ENCODE measurements at places on chromosomes 12 and 14.

GRCh38 chr12:69338120-69338859, 9.9 kb upstream of the LYZ start:
- DNase-seq = peak; percentile 8

DNA sequence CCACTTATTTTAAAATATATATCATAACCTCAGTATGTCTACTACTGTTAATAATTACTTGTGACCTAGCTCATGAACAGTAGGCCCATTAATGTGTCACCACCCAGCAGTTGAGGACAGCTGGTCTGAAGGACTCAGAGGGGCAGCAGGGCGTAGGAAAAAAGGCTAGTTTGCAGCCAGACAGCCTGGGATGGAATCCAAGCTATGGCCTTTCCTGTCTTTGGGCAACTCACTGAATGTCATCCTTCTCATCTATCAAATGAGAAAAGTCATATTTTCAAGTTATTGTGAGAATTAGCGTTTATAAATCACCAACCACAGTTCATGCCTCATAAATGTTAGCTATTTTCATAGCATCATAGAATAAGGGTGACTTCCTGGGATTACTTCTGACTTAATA, 12.3 kb downstream of the DENND5B start:
- no peak for DNase-seq

- DNase-seq = no peak
Measured at GRCh38 chr12:124418791-124419190, 123.9 kb downstream of the RFLNA start.

- DNase-seq = no peak
Measured at GRCh38 chr14:102630405-102630804, 38.0 kb downstream of the RCOR1 start.

- DNase-seq = no peak
Measured at GRCh38 chr12:6833189-6833890, 5.1 kb downstream of the P3H3 start.

- peak; percentile 14 for DNase-seq
Measured at GRCh38 chr12:46360908-46361666, 11.5 kb downstream of the SLC38A2 start.

- no peak for DNase-seq
Measured at GRCh38 chr14:64464651-64465050, 648 bp upstream of the AKAP5 start.

DNA sequence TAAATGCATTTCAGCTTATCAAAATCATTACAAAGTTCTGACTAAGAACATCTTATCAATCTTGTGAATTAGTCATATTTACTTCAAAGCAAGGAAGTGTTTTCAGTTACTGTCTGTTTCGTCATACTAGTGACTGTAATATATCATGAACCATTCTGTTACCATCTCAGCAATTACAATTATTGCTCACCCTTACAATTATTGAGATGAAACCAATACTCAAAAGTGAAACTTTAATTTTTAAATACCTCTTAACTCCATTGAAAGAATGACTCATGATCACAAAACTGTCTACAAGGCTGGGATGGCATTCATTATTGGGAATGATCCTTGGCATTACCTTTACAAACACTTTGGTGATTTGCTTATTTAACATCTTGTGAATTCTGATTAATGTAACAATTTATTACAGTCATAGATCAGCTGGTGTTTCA, 90.3 kb downstream of the RPS6KA5 start:
- no peak for DNase-seq

DNA sequence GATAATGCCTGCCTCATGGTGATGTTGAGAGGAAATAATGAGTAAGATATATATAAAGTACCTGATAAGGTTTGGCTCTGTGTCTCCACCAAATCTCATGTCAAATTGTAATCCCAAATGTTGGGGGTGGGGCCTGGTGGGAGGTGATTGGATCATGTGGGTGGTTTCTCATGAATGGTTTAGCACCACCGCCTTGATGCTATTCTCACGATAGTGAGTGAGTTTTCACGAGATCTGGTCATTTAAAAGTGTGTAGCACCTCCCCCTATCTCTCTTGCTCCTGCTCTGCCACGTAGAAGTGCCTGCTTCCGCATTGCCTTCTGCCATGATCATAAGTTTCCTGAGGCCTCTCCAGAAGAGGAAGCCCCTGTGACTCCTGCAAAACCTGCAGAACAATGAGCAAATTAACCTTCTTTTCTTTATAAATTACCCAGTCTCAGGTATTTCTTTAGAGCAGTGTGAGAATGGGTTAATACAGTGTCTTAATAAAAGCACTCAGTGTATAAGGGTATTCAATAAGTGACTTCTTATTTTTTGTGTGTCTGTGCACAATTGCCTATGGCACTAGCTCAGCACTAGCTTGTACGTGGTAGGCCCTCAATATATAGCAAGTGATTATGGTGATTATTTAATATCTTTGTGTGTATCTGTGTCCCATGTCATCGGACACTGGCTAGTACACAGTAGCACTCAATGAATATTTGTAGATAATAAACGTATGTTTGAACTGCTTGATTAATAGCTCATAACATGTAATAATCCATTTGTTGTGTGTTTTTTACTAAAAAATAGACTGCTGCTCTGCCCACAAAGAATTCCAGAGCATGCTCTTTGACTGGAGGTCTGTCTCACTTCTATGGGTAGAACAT, 138.1 kb upstream of the LMNTD1 start:
- DNase-seq = no peak

DNA sequence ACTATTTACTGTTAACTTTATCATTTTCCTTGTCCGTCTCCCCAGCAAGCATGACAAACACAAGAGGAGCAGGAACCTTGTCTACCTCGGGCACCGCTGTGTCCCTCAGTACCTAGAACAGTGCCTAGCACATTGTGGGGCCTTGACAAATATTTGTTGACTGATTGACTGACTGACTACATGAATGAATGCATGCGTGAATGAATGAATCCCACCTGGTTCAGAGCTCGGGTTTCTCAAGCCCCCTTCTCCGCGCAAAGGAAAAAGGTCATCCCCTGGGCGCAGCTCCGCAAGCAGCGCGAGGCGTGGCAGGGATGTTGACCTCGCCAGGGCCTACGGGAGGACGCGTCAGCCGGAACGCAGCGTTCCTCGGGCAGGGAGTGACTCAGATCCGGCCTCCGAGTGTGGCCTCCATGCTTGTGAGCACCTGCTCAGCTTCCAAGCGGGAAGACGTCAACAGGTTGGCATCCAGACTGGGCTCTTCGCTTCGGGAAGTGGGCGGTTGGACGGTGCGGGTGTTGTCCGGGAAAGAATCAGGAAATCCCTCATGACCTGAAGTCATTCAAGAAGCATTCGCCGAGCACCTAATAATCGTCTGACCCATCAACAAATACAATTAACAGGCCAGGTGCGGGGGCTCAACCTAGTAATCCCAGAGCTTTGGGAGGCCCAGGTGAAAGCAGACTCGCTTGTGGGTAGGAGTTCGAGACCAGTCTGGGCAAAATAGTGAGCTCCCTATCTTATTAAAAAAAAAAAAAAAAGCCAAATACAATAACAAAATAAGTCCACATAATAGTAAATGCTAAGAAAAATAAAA, 13.9 kb upstream of the UBC start:
- DNase-seq = peak; percentile 22

- no peak for DNase-seq
Measured at GRCh38 chr12:40170593-40170992, 54.2 kb upstream of the LRRK2 start.

DNA sequence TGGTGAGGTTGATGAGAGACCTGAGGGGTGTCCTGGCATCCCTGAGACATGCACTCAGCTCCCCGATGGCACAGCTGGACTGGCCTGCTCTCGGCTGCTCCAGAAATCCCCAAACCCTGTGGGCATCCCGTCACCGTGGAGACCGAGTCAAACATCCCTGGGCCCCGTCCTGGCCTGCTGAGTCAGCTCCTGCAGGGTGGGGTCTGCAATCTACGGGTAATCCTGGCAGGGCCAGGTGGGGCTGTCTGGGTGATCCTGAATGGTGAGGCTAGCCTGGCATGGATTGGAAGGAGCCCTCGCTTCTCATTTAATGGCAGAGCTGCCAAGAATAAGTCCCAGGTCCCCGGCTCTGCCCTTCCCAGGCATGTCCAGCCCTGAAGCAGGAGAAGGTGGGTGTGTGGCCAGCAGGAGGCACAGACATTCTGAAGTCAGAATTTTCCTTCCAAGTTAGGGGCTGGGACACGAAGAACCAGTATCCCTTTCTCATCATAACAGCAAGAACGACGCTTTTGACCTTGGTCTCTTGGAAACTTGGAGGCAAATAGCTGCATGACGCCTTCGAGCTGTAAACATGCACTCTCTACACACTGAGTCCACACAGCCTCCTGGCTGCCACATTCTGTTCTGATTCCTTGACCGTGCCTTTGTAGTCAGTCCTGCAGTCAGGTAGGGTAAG, 17.7 kb upstream of the SERPINA4 start:
- no peak for DNase-seq

- peak; percentile 66 for DNase-seq
Measured at GRCh38 chr14:104967386-104968152, 10.6 kb downstream of the AHNAK2 start.

DNA sequence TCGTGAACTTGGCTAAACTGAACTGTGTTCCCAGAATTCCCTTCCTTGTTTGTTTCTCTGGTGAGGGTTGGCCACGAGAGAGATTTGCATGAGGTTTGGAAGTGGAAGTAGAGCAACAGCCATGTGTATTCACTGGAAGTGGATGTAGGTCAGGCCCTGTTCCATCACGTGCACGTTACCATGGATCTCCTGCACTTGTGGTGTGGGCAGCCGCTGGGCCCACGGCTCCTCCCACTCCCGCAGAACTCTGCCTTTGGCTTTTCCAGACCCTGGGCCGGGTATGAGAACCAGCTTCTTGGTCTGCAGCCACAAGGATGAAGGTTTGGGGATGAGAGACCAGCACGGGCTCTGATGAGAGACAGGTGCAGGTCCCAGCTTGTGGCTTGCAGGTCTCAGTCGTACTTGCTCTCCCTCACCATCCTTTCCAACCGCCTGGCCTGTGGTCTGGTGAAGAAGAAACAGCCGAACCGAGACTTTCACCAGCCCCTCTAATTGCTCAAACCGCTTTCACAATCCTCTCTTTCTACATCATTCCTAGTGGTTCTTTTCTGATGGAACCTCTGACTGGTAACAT, 94.9 kb downstream of the DUSP16 start:
- DNase-seq = no peak

GRCh38 chr14:82779301-82779700, 1245.6 kb upstream of the SEL1L start:
- no peak for DNase-seq

DNA sequence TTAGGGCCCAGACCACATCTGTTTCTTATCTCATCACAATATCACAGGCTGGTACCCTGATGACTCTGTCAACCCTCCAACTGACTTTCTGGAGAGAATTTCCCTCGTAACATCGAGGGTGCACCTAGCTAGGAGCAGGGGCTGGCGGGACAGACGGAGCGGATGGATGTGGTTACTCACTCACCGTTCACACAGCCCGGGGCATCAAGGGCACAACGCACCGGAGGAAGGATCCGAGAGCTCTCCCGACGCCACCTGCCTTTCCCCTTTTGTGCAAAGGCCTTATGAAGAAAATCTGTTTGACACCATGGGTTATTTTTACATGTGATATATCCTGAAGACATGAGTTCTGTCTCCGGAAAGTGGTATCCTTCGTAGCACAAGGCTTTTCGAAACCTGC, 31.4 kb downstream of the SLC15A4 start:
- DNase-seq = no peak

GRCh38 chr12:12405882-12406281, 49.0 kb downstream of the BORCS5 start:
- peak; percentile 16 for DNase-seq

DNA sequence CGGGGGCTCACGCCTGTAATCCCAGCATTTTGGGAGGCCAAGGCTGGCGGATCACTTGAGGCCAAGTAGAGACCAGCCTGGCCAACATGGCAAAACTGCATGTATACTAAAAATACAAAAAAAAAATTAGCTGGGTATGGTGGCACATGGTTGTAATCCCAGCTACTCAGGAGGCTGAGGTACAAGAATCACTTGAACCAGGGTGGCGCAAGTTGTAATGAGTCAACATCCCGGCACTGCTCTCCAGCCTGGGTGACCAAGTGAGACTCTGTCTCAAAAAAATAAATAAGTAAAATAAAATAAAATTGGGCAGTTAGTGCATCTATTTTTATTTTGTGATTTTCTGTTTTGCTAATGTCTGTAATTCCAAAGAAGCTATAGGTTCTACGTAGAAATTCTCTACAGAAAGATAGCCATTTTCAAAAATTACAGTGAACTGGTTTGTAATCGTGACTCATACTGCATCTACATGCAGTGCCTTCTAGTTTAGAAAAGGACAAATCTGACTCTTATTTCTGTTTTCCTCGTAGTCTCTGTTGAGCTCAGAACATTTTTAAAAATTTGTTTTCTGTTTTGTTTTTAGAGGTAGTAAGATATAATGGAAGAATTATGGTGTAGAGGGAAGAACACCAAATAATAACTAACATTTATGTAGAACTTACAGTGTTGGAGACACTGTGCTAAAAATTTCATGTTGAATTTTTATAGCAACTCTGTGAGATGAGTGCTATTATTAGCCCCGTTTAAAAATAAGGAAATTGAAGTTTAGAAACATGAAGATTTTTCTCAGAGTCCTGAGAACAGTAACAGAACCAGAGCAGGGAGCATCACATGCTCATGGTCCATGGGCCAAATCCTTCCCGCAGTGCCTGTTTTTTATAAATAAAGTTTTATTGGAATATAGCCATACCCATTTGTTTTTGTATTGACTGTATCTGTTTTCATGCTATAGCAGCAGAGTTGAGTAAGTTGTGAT, 201.2 kb downstream of the SYNE2 start:
- DNase-seq = peak; percentile 12

- DNase-seq = peak; percentile 80
Measured at GRCh38 chr12:122064780-122065588, 13.6 kb upstream of the MLXIP start.

- peak; percentile 94 for DNase-seq
Measured at GRCh38 chr12:25151476-25151875, 43.5 kb downstream of the DNAI7 start.

DNA sequence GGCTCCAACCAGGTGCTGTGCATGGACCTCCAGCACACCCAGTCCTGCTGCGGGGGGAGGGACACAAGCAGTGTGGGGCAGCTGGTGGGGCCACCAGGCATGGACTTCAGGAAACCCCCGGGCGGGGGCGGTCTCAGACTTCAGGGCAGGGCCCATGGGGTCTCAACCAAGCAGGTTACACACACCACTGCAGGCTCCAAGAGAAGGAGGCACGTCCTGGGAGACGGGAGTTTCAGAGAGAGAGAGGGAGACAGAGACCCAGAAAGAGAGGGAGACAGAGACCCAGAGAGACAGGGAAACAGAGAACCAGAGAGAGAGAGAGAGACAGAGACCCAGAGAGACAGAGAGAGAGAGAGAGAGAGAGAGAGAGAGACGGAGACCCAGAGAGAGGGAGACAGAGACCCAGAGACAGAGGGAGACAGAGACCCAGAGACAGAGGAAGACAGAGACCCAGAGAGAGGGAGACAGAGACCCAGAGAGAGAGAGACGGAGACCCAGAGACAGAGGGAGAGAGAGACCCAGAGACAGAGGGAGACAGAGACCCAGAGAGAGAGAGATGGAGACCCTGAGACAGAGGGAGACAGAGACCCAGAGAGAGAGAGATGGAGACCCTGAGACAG, 128.9 kb downstream of the NCOR2 start:
- DNase-seq = no peak

All from adipocyte (in vitro differentiated cells).